Trophoblast cell (in vitro differentiated cells and primary cell): ENCODE measurements at places on chromosomes 1 and 21.

DNA sequence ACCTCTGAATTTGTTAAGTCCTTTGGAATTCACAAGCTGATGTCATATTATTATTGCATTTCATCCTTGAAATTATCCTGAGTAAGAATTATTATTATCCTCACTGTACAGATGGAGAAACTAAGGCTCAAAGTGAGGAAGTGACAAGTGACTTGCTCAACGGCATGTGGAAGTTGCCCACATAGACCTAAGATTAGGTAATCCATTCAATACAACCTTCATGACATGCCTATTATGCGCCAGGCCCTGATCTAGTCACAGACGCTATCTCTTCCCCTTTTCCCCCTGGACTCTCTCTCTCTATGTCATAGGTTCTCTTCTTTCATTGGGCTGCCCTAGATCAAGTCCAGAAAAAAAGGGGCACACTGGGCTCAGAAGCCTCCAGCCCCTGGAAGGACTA, 84.9 kb upstream of the KCNK2 start:
- DNase-seq: no peak

- no peak for DNase-seq
Measured at GRCh38 chr1:53893999-53894636, at the start of gene DIO1. Gene DIO1 (plus strand): TSS chr1:53894187. CDS start chr1:53894211, 24 bp downstream.

GRCh38 chr1:36453600-36454388, 3.5 kb upstream of the OSCP1 start:
- DNase-seq: no peak

DNA sequence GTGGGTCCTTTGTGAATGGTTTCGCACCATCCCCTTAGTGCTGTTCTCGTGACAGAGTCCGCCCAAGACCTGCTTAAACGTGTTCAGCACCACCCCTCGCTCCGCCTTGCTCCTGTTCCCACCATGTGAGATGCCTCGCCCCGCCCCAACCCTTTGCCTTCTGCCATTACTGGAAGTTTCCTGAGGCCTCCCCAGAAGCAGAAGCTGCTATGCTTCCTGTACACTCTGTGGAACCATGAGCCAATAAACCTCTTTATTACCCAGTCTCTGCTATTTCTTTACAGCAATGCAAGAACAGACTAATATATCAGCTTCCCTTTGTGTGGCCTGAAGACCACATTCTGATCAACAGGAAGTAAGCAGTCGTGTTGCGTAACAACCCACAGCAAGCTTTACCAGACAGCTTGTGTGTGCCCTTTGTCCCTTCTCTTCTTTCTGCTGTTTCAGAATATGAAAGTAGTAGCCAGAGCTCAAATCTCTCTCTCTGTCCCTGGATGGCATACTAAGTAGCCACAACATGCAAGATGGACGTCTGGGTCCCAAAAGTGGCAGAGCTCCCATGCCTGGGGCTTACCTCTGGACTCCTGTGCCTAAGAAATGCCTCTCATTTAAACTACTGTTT, 14.1 kb downstream of the HENMT1 start:
- DNase-seq: peak; percentile 47

DNA sequence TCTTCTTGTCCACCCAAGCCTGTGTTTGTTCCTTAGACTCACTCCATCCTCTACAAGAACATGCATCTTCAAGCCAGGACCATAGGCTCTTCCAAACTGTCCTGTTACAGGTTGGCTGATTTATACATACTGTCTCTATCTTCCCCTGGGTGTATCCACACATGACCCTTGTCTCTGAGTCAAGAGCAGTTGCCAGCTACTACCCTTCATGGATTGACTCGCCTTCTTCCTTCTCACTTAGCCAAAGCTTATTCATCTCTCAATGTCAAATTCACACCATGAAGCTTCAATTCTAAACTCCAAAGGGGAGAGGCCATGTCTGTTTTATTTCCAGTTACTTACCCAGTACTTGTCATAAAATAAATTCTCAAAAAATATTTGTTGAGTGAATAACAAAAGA, 64.1 kb upstream of the CACHD1 start:
- DNase-seq: no peak

GRCh38 chr21:15743593-15743992, 13.8 kb downstream of the USP25 start:
- peak; percentile 18 for DNase-seq

DNA sequence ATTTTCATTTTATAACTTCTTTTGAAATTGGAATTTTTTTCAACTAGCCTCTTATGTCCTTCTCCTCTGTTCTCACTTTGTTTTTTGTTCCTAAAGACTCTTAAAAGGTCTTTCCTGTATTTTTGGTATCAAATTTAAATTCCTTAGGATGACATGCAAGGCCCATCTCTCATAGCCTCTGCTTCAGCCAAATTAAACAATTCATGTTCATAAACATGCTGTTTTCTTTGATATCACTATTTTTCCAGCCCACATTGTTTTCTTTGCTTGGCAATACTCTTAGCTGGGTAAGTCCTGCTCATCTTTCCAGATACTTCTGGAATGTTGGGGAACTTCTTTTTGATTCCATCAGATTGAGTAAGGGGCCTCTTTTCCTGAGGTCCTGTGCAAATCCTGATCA, 55.8 kb upstream of the GPR88 start:
- DNase-seq: no peak

GRCh38 chr1:97759078-97759477, 161.8 kb downstream of the DPYD start:
- DNase-seq: no peak

GRCh38 chr21:41215856-41216408, 48.0 kb downstream of the BACE2 start:
- DNase-seq: no peak

GRCh38 chr1:16215882-16216753, 3.7 kb upstream of the ARHGEF19 start:
- DNase-seq: peak; percentile 70

DNA sequence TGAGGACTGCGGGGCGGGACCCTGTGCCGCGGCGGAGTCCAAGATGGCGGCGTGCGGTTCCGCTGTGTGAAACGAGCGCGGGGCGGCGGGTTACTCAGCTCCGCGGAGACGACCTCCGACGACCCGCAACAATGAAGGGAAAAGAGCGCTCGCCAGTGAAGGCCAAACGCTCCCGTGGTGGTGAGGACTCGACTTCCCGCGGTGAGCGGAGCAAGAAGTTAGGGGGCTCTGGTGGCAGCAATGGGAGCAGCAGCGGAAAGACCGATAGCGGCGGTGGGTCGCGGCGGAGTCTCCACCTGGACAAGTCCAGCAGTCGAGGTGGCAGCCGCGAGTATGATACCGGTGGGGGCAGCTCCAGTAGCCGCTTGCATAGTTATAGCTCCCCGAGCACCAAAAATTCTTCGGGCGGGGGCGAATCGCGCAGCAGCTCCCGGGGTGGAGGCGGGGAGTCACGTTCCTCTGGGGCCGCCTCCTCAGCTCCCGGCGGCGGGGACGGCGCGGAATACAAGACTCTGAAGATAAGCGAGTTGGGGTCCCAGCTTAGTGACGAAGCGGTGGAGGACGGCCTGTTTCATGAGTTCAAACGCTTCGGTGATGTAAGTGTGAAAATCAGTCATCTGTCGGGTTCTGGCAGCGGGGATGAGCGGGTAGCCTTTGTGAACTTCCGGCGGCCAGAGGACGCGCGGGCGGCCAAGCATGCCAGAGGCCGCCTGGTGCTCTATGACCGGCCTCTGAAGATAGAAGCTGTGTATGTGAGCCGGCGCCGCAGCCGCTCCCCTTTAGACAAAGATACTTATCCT, 430 bp downstream of the RBM15 start:
- peak; percentile 53 for DNase-seq

- no peak for DNase-seq
Measured at GRCh38 chr1:60636946-60637345, 445.4 kb upstream of the NFIA start.

GRCh38 chr1:61585714-61586113, 139.2 kb downstream of the TM2D1 start:
- no peak for DNase-seq

GRCh38 chr1:11521582-11522399, 42.8 kb downstream of the DISP3 start:
- no peak for DNase-seq

DNA sequence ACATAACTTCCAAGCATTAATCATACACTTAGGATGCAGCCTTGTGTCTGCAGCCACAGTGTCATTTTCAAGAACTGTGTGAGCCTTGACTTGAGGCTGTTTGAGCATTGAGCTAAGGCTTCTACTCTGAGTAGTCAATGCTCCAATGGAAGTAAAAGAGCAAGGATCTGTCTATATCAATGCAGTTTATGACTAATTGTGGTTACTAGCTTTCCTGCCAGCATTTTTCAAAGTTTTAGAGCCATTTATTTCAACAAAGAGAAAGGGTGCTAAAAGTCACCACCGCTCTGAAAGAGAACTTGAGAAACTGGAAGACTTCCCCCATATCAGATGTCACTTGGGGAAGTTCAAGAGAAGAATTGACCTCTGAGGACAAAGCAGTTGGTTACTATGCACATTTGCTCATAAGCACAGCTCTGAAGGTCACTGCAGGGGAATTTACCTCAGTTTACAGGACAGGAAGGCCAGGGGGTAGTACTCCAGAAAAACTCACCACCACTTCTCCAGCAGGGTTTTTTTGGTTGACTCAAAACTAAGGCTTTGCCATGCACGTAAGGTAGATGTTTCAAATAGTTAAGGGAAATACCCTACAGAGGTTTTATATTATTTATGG, 24.5 kb upstream of the RGS1 start:
- peak; percentile 48 for DNase-seq

DNA sequence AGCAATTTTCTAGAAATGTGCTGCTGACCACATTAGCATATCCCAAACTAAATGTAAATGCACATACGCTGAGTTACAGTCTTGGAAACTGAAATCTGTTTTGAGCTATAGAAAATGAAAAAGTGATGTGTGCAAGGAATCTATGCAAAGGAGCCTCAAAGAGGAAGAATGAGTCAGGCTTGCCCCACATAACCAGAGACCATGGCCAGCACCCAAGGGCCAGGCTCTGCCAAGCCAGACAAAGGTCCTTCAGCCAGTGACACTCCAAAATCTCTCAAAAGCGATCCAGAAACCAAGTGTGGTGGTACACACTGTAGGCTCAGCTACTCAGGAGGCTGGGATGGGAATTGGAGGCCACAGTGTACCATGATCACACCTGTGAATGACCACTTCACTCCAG, 195.2 kb downstream of the TOMM20 start:
- no peak for DNase-seq

DNA sequence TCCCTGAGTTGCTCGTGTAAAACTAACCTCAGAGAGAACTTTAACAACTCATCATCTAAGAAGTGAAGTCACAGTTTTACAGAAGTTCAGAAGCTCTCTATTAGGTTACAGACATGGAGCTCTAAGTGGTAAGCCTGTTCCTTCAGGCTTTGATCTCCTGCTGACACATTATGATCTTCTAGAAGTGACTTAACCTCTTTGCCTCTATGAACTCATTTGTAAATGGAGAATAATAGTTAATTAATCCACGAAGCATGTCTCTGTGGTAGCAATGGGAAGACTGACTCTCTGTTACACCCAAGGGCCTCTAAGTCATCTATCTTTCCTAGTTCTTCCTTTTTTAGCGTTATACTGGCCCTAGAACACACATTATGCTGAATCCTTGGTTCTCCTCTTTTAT, 157.9 kb upstream of the NRIP1 start:
- no peak for DNase-seq

DNA sequence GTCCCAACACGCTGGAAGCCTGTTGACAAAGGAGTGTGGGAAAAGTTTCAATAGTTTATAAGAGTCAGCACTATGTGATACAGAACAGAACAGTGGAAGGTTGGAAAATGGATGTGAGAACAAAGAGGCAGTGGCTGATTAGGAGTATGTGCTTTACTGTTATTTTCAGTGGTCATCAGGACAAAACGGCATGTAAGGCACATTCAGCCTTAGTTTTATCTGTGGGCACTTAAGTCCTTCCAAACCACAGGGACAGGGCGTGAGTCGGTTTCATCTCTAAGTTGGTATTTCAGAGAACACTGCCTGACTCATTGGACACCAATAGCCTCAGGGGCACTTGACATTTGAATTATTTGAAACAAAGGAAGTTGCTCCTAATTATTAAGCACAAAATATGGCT, 306.9 kb downstream of the ASTN1 start:
- no peak for DNase-seq

DNA sequence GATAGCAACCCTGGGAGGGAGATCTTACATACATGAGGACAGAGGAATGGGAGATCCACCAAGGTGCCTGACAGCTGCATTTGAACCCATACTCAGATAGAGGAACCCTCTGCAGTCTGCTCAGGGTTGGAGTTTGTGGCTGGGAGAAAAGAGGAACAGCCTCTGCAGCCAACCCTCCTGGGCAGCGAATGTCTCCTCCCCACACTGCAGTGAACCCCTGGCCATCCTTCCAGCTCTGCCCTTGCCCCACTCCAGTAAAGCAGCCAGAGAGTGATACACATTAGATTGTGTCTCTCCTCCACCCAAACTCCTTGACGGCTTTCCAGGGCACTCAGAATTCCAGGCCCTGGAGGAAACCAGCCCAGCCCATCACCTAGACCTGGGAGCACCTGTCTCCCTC, 137.7 kb downstream of the RUNX1 start:
- DNase-seq: no peak

GRCh38 chr21:46624050-46624449, 11.4 kb upstream of the PRMT2 start:
- no peak for DNase-seq

- peak; percentile 21 for DNase-seq
Measured at GRCh38 chr21:26064506-26064905, 106.1 kb downstream of the APP start.

- DNase-seq: peak; percentile 16
Measured at GRCh38 chr1:40438391-40439015, 11.8 kb upstream of the ZFP69B start.

- DNase-seq: no peak
Measured at GRCh38 chr1:64828829-64829228, 84.0 kb downstream of the RAVER2 start.

- no peak for DNase-seq
Measured at GRCh38 chr21:41509733-41510132, 1.8 kb upstream of the TMPRSS2 start.

DNA sequence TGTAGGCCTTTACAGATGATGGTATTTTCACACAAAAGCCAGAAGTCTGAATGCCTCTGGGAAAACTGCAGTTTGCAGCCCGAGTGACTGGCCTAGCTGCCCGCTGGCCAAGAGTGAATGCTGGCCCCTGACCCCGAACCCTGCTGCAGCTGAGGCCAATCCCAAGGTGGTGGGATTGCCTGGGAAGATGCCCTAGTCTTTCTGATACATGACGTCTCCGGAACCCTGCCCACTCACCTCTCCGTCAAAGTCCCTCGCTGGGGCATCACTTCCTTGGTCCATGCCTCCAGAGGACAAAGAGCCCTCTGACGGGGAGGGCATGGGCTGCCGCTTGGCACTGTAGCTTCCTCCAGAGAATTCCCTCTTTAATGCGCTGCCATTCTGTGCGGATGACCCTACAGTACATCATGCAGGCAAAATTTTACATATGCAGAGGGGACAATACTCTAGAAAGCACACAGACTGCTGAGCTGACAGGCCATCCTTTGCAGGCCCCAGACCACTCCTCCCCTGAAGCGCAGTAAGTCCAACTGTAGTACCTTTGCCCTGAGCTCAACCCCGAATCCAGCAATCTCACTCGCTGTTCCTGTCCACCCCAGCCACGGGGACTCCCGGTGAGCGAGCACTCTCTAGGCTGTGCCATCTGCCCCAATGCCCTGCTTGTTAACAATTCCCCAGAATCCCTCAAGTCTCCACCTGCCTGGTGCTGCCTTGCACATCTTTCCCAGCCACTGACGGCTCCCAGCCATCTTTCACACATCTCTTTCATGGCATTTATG, 54.7 kb downstream of the COQ8A start:
- no peak for DNase-seq
